Stimulated activated CD4-positive, alpha-beta T cell treated with anti-CD3 and anti-CD28 coated beads, Interleukin-2, amount 100 ng/mL, for 24 hours (primary cell): ENCODE measurements at places on chromosomes 2 and 18.

- DNase-seq = no peak
Observed at GRCh38 chr2:191533693-191534180, 144.2 kb upstream of the NABP1 start.

GRCh38 chr2:78682781-78683180, 342.7 kb upstream of the REG3G start:
- no peak for DNase-seq

DNA sequence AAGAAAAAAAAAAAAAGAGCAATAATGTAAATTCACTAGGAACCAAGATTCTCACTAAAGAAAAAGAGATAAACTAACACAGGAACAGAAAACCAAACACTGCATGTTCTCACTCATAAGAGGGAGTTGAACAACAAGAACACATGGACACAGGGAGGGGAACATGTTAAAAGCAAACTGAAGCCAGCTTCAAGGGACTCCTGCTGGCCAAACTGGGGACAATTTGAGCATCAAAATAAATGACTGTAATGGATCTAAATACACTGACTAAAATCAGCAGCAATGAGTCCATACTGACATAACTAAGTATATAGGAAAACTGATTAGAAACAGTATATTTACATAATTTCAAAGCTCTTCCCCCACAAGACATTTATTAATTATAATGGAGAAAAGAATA, 73.0 kb downstream of the FARSB start:
- DNase-seq = no peak

- DNase-seq = no peak
Observed at GRCh38 chr2:183195998-183196409, 71.8 kb downstream of the NUP35 start.

- no peak for DNase-seq
Observed at GRCh38 chr2:78077633-78078032, 555.5 kb upstream of the LRRTM4 start.

- peak; percentile 64 for DNase-seq
Observed at GRCh38 chr2:16665748-16666448, at the start of gene CYRIA. TSS of gene CYRIA (minus strand) at chr2:16665834. CDS start at chr2:16588119, 77,715 bp downstream.

- DNase-seq = no peak
Observed at GRCh38 chr2:99868260-99868659, 274.1 kb downstream of the AFF3 start.

DNA sequence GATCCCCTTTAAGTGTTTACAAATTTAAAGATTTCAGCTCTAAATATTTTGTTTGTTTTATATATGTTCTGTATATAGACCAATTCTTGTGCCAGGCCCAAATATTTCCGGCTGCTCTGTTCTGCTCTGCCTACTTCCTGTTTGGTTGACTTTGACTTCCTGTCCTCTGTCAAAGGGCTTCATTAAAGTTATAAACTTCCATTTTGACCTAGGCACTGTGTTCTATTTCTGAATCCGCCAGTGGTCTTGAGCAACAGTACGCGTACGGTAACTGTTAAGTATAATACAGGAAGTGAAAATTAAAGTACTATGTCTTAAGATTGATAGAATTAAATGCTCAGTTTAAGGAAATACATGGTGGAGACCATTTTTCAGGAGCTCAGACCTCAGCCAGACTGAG, 13.5 kb upstream of the REL start:
- DNase-seq = no peak

- DNase-seq = no peak
Observed at GRCh38 chr18:79707239-79707638, 27.6 kb downstream of the CTDP1 start.

DNA sequence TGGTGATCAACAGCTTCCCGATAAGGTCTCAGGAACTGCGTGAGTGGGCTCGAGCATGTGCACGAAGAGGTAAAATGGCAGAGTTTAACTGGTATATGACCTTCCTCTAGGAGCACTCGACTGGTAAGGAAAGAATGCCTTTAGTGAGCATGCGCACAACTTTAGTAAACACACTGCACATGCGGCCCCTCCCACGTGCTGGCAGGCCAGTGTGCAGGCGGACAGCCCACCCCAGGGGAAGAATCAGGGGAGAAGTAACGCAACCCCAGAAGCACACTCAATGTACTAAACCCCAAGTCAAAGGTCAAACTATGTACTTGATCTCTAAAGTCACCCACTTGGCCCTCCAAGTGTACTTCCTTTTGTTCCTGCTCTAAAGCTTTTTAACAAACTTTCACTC, 28.7 kb upstream of the SLC25A52 start:
- no peak for DNase-seq

DNA sequence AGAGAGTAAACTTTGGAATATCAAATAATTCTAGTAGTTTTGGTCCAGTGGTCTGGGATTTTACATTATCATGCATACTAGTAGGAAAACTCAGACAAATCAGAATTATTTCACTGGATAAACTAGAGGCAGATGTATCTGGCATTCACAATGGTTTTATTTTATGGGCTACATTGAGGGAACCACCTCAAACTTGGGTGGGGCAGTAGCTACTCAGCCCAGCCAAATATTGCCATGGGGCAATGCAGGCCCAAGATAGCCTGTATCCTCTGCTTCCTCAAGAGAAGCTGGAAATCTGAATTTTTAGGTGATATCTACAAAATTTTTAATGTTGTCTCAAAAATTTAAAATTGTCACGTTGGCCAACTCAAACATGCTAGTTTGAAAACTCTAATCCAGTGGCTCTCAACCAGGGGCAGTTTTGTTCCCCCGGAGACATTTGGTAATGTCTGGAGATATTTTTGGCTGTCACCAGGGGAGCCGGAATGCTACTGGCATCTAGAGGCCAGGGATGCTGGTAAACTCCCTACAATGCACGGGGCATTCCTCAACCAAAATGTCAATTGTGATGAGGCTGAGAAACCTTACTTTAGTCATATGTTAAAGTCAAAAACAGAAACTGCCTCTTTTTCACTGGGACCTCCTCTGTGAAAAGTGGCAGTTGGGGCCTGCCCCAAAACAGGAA, 172.8 kb upstream of the SPRED2 start:
- DNase-seq = no peak

- DNase-seq = no peak
Observed at GRCh38 chr2:154092571-154092970, 220.8 kb downstream of the GALNT13 start.

DNA sequence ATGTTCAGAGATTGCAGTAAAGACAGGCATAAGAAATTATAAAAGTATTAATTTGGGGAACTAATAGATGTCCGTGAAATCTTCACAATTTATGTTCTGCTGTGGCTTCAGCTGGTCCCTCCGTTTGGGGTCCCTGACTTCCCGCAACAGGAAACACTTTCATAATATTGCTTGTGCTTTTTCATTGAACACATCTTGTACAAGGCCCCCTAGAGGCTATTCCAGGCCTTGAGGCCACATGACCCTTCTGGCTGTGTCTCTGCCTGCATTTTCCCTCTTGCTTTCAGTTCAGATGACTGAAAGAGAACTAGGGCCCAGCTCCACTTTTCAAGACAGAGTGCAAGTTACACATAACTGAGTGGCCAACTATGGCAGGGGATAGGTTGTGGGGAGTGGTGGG, 164.1 kb downstream of the TMEM247 start:
- DNase-seq = no peak

DNA sequence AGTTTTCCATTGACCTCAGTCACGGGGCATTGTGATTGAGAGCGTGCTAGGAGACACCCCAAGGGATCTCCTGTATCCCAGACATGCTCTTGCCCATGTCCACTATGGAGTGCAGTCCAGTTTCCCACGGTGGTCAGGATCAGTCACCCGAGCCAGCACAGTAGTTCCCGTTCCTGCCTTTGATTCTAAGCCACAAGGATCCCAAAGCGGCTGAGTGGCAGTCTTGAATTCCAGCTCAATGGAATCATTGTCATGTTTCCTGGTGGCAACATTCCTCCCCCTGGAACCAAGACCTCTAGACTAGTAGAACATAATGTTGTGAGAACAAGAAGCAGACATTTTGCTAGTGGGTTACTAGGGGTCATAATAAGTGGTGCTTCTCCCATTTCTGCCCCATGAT, 154.3 kb downstream of the SEPTIN10 start:
- no peak for DNase-seq

DNA sequence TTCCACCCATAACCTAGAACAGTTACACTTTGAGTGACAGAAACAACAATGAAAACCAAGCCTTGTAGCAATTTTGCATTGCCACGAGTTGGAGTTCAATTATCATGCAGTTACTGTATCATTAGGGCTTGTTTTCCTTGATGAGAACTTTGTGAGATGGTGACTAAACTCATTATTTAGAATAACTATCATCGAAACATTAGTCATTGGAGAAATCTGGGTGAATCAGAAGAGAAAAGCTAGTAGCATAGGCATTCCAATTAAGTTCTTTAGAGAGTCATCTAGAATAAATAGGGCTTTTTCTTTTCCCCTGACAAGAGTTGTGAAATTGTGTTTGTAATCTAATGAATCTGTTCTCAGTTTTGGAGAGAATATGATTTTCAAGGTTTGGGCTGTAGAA, 122.8 kb upstream of the DOCK10 start:
- no peak for DNase-seq

DNA sequence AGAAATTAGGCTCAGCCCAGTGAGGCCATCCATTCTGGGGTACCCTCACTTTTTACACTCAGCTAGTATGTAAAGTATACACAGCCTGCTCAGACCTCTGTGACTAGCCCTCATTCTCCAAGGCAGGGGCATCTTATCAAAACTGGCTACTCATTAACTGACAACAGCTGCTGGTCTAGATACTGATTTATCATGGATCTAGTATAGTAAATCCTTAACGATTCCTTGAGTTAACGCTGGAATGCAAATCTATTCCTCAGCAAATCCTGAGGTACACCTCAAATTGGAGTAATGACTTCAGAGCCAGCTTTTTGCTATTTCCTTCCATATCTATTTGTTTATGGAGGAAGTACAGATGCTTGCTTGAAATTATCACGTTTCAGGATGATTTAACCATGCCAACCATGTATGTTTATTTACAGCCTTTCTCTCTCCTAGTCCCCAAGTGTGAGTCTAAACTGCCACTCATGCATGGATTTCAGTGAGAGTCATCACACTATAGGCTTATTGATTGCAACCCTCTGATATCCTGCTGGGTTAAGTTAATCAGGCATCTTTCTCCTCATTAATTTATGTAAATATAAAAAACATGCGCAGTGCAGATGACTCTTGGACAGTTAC, 70.2 kb upstream of the DOK6 start:
- no peak for DNase-seq

- no peak for DNase-seq
Observed at GRCh38 chr2:175631245-175631623, 370.8 kb downstream of the LNPK start.

- DNase-seq = no peak
Observed at GRCh38 chr2:237159006-237159911, 73.6 kb downstream of the COPS8 start.

- no peak for DNase-seq
Observed at GRCh38 chr2:10876394-10876793, 35.3 kb upstream of the KCNF1 start.

- DNase-seq = no peak
Observed at GRCh38 chr2:142010477-142011270, 120.1 kb downstream of the LRP1B start.

DNA sequence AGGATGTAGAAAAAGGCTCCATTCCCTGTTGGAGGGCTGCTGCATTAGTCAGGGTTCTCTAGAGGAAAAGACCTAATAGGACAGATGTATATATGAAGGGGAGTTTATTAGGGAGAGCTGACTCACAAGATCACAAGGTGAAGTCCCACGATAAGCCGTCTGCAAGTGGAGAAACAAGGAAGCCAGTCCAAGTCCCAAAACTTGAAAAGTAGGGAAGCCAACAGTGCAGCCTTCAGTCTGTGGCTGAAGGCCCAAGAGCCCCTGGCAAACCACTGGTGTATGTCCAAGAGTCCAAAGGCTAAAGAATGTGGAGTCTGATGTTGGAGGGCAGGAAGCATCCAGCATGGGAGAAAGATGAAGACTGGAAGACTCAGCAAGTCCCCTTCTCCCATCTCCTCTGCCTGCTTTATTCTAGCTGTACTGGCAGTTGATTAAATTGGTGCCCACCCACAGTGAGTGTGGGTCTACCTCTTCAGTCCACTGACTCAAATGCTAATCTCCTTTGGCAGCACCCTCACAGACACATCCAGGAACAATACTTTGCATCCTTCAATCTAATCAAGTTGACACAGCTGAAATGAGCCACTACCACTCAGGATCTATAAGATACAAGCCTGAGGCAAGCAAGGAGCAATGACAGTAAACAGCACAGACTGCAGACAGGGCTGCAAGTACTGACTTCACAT, 30.0 kb upstream of the ATG16L1 start:
- DNase-seq = no peak

DNA sequence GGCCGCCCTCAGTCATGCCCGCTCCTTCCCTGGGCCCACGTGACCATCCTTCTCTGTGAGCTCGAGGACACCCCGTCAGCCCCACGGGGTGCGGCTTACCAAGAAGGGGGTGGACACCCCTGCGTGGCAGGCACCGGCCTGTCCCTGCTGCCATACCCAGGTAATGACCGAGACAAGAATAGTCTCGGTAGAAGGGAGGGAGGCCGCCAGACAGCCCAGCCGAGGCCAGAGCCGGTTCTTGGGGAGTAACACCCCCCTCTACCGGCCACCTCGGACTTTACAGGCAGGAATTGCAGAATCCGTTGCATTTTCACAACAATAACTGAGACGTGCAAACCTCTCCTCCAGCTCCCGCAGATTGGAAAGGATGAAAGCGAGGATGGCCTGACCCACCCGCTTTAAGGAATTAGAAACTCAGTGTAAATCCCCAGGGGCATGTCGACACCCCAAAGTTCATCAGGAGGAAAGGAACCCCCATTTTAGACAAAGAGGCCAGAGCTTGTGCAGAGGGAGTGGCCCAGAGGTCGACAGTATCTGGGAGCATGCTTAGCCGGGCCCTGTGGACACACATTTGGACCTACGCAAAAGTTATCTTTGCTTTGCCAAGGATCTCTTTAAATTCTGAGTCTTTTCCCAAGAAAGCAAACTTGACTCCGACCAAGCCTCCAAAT, 60.1 kb upstream of the GLI2 start:
- peak; percentile 47 for DNase-seq

- DNase-seq = no peak
Observed at GRCh38 chr2:12007282-12007681, 260.9 kb downstream of the LPIN1 start.

- no peak for DNase-seq
Observed at GRCh38 chr2:73611193-73611592, 31.0 kb downstream of the NAT8 start.

- no peak for DNase-seq
Observed at GRCh38 chr2:166653185-166653813, 159.2 kb upstream of the SCN7A start.
